ENCODE measurements at places on chromosomes 5 and 9. TPM values are rescaled to one million over a fixed set of nuclear protein-coding genes. Genes with fewer than 3 reads are reported as not detected.

Gene ARL10
- 2.4 TPM for total RNA-seq

Gene HSPB3
- total RNA-seq, result not detected

- no peak for DNase-seq
These were observed 295.5 kb upstream of the MSX2 start for GRCh38 chr5:174428895-174429294.

DNA sequence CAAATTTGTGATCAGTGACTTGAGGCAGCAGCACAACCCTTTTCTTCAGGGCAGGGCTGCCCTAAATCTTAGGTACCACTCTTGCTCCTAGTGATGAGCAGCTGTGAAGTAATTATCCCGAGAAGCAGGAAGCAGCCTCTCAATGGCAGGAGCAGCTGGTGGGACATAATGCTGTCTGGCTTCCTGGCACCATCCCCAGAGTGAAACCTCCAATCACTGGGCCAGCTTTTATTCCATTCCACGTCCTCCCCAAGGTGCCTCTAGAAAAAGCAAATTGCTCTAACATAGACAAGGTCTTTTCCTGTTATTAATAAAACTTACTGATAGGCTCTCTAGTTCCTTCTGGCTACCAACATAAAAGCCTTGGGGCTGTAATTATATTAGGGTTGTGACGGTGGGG is 154.0 kb downstream of the FRMD3 start:
- no peak for DNase-seq

GRCh38 chr5:117539692-117540091 is 965.1 kb upstream of the SEMA6A start:
- no peak for DNase-seq

DNA sequence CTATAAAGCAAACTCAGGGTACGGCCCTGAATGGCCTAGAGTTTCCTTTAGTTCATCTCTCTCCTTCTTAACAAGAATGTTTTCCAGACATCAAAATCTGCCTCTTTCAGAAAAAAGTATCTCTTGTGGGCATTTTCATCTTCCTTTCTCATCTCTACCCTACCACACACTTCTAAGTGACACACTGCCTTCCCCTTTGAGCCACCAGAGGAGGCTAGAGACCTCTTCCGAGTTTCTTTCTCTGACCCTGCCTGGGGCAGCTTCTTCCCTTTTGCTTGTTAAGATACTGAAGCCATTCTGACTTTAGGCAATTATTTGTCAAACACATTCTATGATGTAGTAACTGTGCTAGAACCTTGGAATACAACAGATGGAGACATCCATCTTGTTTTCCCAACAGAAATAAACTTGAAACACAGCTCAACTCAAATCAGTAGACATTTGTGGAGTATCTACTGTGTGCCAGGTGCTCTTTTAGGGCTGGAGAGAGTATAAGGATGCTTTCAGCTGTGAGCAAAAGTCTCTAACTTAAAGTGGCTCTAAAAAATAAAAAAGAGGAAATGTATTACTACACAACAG is 8.6 kb upstream of the SV2C start:
- no peak for DNase-seq

GRCh38 chr5:167945542-167946384 is 345.7 kb upstream of the WWC1 start:
- DNase-seq, result no peak

Data from esophagus squamous epithelium (tissue), 5 donors.